ENCODE measurements at places on chromosomes 3 and 15.

- peak; percentile 57 for DNase-seq
These were observed 14.4 kb upstream of the ALDH1L1 start for GRCh38 chr3:126194713-126195305.

- DNase-seq: peak; percentile 56
These were observed 570.4 kb downstream of the AGBL1 start for GRCh38 chr15:86650094-86650493.

DNA sequence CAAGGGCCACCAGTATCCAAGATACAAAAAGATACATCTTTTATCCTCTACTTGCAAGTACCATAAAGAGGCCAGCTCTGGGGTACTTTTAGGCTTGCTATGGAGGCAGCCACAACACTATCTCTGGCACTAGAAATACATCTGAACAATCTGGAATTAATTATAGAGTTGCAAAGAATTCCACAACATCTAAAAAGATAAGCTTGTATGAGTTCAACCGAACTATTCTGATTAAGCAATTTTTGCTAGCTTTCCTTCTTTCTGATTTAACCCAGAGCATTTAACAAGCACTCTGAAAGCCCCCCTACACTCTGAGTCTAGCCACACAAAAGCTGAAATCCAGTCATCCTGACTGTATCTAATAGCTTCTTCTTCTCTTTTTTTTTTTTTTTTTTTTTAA, 95.4 kb downstream of the FRMD5 start:
- DNase-seq: no peak

GRCh38 chr3:172073262-172073915, 34.0 kb downstream of the FNDC3B start:
- DNase-seq: no peak

DNA sequence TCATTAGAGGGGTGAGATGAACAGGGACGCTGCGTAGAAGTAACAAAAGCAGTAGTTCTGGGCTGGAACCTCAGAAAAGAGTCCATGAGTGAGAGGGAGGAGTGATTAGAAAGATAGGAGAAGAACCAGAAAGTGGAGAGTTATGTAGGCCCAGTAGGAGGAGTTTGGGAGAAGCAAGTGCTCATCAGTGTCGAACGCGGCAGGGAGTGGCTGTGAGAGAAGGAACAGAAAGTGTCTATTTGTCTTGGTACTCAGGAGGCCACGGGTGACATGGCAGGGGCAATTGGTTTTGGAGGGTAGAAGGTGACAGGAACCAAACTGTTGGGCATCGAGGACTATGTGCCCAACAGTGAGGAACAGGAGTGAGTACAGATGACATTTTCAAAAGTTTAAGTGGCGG, 1.3 kb upstream of the INSYN1 start:
- no peak for DNase-seq

- peak; percentile 38 for DNase-seq
These were observed 52.6 kb upstream of the ATP11B start for GRCh38 chr3:182740710-182741109.

GRCh38 chr15:62647202-62647842, 395.2 kb upstream of the TPM1 start:
- peak; percentile 97 for DNase-seq

- DNase-seq: no peak
These were observed 168.1 kb upstream of the SATB1 start for GRCh38 chr3:18593231-18593630.

DNA sequence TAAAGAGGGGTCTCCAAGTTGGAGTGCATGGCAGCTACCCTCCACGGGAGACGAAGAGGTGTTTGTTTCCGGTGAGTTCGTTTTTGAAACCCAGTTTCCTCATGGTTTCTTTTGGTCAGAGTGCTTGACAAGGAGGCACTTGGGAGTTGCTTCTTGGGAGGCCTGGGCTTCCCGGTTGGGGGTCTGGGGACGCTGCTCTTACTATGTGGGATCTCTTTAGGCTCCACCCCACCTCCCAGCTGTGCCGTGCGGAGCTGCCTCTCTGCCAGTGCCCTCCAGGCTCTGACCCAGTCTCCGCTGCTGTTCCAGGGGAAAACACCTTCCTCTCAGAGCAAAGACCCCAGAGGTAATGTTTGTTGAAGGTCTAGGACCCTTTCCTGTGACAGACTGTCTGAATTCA, 29.6 kb downstream of the KIF7 start:
- no peak for DNase-seq

- peak; percentile 50 for DNase-seq
These were observed 309.6 kb downstream of the TUSC7 start for GRCh38 chr3:117019082-117019713.

GRCh38 chr15:52076889-52077781, 35.4 kb downstream of the BCL2L10 start:
- DNase-seq: peak; percentile 83

- DNase-seq: no peak
These were observed 11.9 kb downstream of the HDAC11 start for GRCh38 chr3:13492048-13492447.

DNA sequence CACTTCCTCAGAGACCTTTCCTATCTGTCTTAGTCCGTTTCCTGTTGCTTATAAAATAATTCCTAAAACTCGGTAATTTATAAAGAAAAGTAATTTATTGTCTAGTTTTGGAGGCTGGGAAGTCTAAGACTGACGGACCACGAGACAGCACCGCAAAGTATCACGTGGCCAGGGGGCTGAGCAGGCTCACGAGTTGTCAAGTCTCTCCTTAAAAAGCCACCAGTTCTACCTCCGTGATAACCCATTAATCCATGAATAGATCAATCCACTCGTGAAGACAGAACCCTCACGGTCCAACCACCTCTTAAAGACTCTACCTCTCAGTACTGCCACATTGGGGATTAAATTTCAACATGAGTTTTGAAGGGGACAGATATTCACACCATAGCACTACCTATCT, 821 bp downstream of the LINS1 start:
- DNase-seq: peak; percentile 9

DNA sequence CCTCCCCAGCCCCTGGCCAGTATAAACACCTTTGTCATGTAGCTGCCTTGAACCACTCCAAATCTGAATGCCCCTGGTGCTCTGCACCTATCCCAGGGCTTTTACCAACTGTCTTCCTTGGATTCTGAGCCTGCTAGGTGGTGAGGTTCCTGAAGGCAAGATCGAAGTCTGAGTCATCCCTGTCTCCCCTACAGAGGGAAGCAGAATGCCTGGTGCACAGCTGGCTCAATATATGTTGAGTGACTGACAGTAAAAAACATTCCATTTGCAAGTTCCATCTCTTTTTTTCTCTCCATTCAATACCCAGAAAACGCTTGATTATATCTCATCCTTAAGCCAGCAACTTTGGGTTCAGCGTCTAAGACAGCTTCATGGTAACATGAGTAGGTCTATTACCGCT, 24.7 kb downstream of the SLC24A1 start:
- peak; percentile 34 for DNase-seq
